ENCODE measurements at places on chromosomes 6 and 20.

DNA sequence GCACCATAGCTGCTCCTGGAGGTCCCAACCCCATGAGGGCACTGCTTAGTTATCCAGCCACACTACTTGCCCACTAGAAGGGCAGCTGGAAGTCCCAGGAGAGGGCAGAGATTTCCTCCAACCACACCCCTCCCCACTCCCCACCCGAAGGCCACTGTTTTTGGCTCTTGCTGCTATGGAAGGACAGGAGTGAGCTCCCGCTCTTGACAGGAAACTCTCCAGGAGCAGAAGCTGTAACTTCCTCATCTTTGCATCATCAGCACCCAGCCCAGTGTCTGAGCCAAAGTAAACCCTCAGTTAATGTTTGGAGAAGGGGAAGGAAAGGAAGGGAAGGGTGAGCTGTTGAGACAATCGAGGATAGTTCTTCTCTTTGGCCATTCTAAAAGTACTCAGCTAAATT is 120.7 kb downstream of the MTFR2 start:
- no peak for DNase-seq

DNA sequence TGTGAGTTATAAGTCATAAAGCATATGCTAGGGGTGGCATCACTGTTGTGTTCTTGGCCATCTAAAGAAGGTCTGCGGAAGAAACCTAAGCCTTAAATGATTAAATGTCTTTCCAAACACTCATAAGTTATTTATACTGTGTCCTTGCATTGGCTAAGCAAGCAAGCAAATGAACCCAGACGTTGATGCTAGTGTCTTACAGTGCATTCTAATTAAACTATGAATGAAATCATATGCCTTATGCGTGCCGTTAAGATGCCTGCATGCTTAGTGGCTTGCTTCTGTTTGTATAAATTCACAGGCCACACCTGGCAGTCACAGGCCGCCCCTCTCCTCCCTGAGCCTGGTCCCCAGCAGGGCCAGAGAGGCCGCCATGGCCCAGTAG is 49.9 kb downstream of the RIN2 start:
- DNase-seq: no peak

GRCh38 chr6:13496513-13497190 is 9.3 kb upstream of the GFOD1 start:
- DNase-seq: peak; percentile 30

DNA sequence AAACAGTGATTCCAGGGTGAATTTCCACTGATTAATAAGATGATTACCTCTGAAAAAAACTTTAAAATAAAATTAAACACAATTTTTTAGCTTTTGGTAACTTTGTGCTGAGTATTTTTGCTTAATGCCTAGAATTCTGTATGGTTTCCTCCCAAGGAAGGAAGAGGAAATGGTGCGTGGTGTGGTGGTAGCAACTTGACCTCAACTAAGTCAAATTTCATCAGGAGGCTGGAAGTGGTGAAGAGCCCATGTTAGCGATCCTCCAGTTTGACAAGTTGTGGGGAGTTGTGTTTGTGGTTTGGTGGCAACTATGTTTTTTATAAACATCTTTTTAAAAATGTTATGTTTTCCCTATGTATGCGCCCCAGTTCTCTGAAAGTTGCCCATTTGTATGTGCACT is 5.0 kb upstream of the RTF2 start:
- no peak for DNase-seq

DNA sequence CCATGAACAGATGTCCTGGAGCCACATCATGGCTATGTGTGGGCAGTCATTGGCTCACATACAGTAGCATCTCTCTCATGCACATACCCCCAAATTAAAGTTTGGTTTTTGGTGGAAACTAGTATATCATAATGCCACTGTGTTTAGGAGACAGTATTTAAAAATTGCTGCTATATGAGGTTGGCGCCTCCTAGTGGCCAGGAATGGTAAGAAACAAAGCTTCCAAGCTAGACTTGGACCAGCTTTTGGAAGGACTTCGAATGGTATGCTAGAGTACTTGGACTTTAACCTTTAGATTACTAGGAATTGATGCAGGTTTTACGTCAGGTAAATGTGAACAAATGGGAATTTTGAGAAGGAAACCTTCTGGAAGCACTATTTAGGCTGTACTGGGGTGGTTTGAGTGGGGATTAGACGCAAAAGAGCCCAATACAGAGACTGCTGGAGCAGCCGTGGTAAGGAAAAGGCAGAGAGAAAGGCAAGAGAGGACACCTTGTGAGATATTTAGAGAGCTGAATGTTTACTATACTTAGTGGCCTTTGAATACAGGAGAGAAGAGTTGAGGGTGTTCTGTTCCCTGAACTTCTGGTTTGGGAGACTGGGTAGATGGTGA is 23.8 kb downstream of the PRSS35 start:
- DNase-seq: peak; percentile 23

GRCh38 chr20:22944062-22944461 is 91.0 kb upstream of the SSTR4 start:
- DNase-seq: no peak

DNA sequence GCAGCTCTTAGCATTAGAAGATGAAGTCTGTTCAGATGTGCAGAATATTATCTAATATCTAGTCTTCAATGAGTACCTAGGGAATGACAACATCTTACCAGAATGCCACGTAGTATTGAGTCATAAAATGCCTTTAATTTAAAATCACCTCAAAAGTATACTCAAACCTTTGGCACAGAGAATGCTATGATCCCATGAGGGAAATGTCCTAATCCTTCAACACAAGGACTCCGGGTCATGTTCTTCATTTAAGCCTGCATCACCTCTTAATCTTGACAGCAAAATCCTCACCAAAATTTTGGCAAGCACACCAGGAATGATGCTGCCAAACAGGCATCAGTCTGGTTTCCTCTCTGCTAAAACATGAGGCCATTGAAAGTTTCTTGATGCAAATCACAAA is 23.6 kb upstream of the MARCKS start:
- DNase-seq: peak; percentile 90

- DNase-seq: no peak
Measured at GRCh38 chr20:33506576-33506975, 16.7 kb downstream of the CBFA2T2 start.

GRCh38 chr6:45527210-45527609 is 149.5 kb upstream of the SUPT3H start:
- no peak for DNase-seq

- DNase-seq: peak; percentile 91
Measured at GRCh38 chr6:22320750-22321149, 23.9 kb upstream of the PRL start.

DNA sequence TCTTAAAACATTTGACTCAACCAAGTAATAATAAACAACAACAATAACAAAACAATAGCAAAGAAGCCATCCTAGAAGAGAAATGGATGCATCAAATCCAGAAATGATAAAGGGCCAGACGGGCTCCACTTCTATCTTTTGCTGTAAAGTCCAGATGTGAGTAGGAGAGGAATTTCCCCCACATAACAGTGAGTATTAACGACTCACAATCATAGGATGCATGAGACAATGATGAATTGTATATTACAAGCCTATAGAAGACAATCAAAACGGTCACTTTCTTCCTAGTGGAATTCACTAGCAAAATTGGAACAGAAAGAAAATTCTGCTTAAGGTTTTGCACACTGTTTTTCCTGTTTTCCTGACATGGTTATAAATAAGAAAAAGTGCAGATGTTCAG is 97.0 kb upstream of the PREP start:
- DNase-seq: no peak

GRCh38 chr6:1215023-1215422 is 96.9 kb upstream of the FOXQ1 start:
- no peak for DNase-seq

- DNase-seq: no peak
Measured at GRCh38 chr6:55064711-55065420, 109.4 kb upstream of the HCRTR2 start.

DNA sequence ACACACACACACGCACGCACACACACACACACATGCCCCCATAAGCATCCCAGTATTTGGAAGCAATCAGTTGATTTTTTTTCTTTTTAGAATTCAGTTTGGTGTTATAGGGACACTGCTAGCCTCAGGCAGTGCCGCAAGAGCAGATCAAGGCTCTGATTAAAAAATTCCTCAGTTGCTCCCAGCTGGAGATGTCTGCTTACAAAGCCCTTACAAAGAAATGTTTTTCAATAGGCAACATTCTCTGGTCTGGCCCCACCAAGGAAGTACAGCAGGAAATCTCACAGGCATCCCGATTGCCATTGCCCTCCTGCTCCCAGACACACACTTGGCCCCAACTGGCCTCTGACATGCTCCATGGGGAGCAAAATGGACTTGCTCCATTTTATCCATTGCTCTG is 22.9 kb upstream of the CD83 start:
- no peak for DNase-seq

DNA sequence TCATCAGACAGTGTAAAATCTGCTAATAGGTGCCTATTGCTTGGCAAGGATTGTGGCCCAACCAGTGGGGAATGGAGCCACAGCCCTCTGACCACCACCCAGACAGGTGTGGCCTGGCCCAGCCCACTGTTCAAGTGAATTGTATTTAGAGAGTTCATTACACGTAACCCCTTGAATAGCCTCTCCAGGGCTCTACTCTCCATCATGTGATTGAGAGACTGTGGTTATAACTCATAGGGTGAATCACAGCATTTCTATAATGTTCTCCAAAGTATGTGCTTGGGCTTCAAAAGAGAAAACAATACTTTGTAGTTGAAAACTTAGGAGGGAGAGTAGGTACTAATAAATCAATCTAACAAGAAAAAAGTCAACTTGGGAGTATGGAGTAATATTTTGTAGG is 38.4 kb downstream of the ALDH8A1 start:
- peak; percentile 82 for DNase-seq

DNA sequence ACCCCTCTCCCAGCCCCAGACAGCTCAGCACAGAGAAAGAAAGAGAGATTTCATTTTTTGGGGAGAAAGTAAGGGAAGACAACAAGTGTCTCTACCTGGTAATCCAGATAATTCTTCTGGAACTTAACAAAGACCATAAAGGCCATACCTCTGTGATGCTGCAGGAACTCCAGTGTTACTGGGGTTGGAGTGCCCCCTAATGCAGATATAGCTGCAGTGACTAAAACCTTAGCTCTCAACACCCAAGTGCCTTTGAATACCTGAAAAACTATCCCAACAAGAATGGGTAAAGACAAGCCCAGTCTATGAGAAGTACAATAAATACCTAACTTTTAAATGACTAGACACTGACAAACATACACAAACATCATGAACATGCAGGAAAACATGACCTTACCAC is 365.3 kb upstream of the PTCHD4 start:
- DNase-seq: no peak

GRCh38 chr6:89400912-89401399 is 11.1 kb downstream of the RRAGD start:
- no peak for DNase-seq

GRCh38 chr20:35568645-35569044 is 26.8 kb downstream of the ERGIC3 start:
- DNase-seq: no peak

DNA sequence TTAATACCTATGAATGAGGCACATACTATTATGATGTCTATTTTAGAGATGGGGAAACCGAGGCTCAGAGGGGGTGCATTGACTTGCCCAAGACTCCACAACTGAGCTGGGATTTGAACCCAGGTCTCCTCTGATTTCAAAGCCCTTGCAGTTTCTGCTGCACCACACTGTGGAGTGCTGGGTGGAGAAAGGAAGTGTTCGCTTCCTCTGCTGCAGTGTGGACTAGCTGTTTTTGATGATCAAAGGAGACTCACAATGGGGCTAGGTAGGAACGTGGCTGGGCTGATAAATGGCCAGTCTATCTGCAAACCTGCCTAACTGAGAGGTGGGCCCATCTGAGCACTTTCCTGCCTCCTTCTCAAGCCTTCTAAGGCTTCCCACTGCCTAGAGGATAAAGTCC is 87.2 kb downstream of the CD40 start:
- DNase-seq: no peak

GRCh38 chr6:136161950-136162349 is 88.2 kb downstream of the MTFR2 start:
- no peak for DNase-seq

DNA sequence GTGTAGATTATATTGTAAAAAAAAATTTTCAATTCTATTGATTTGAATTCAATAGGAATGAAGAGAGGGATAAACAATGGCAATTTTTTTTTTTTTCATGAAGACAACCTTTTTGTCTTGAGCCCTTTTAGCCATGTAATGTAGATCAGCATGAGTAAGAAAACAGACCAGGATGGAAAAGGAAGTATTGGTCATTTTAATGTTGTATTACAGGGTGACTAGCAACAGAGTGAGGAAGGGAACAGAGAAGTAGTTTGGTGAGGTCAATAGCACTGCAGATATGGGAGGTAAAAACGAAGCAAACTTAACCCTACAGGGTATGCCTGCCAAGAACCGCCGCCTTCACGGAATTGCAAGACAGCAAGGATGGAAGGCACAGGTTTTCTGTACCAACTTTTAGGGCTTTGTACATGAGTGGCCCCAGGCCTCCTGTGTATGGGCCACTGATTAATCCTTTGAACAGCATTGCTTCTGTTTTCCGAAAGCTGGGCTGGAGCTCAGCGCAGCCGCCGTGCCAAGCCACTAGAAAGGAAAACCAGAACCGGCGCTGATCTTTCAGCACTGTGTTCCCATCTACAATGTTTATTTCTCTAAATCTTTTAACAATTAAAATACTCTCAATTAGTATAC is 383.7 kb downstream of the CENPW start:
- DNase-seq: no peak

- no peak for DNase-seq
Measured at GRCh38 chr20:38812182-38812581, 6.7 kb downstream of the PPP1R16B start.

DNA sequence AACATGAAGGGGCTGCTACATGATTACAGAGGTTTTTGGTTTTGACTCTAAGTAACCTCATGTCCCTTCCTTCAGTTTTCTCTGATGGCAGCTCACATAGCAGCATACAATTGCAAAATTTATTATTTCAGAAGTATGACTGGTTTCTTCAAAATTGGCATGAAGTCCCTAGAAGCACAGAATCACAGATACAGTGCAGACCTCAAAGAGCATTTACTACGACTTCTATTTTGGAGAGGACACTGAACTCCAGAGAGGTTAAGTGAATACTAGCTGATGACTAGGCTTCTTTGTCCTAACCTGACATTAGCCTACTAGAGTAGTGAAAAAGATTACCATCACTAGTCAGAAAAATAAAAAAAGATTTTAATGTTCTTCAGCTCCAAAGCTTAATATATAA is 664.3 kb downstream of the RFPL4B start:
- peak; percentile 24 for DNase-seq

GRCh38 chr20:58070664-58071196 is 157.7 kb downstream of the ANKRD60 start:
- no peak for DNase-seq

DNA sequence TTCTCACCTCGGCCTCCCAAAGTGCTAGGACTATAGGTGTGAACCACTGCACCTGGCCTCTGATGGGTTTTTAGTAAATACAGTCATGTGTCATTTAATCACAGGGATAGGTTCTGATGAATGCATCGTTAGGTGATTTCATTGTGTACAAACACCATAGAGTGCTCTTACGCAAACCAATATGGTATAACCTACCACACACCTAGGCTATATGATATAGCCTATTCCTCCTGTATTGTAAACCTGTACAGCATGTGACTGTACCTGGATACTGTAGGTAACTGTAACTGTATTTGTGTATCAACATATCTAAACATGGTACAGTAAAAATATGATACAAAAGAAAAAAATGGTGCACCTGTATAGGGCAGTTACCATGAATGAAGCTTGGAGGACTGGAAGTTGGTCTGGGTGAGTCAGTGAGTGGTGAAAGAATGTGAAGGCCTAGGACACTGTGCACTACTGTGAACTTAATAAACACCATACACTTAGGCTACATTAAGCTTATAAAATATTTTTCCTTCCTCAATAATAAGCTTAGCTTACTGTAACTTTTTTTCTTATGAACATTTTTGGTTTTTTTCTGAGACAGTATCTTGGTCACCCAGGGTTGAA is 10.0 kb downstream of the BICRAL start:
- DNase-seq: no peak
